ENCODE measurements at places on chromosomes 7 and 10. TPM values are rescaled to one million over a fixed set of nuclear protein-coding genes. Genes with fewer than 3 reads are reported as not detected.

The ECHDC3 gene
- total RNA-seq = 0.49 TPM

GRCh38 chr10:24851629-24852028 is 100.8 kb downstream of the PRTFDC1 start:
- DNase-seq = no peak

DNA sequence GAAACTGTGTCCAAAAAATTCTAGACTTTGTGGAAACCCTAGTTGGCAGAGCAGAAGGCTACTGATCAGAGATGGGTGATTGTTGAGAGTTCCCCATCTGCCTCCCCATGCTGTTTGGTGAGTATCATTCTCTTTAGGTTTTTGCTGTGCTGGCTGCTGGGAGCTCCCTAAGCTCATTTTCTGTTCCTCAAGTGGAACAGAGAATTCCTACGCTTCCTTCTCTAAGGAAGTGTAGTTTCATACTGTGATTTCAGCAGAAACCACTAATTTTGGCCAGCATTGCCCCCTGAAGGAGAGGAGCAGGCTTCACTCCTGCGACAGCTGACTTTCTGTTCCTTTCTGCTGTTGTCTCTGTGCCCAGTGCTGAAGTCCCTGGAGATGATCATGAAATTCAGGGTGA is 355.3 kb upstream of the NPVF start:
- no peak for DNase-seq

GRCh38 chr10:69837261-69837660 is 35.6 kb downstream of the COL13A1 start:
- DNase-seq = no peak

- DNase-seq = no peak
Observed at GRCh38 chr10:96360331-96360730, 1.5 kb upstream of the OPALIN start.

- no peak for DNase-seq
Observed at GRCh38 chr10:18501198-18501597, 150.2 kb downstream of the NSUN6 start.

GRCh38 chr7:24572016-24572392 is 1.2 kb upstream of the PALS2 start:
- no peak for DNase-seq

DNA sequence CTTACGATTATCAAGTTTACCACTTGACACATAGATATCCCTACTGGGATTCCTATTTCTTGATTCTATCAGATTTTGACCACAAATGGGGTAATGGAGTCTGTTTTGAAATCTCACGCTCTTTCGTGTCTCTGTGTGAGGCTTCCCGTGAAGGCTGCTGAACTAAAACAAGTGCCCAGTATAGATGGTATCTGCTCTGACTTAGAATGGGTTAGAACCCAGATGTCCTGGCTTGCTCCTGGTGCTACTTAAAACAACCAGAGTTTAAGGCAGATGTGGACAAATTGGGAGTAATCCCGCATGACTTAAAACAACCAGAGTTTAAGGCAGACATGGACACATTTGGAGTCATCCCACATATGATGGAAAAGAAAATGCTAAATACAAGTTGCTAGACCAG is 85.9 kb downstream of the FAM204A start:
- no peak for DNase-seq

The LAMB1 gene
- total RNA-seq = not detected

- no peak for DNase-seq
Observed at GRCh38 chr7:24949884-24950283, 30.1 kb downstream of the OSBPL3 start.

The DEPP1 gene
- not detected for total RNA-seq

The UTF1 gene
- not detected for total RNA-seq

The CALU gene
- total RNA-seq = 20.6 TPM

The PKD2L1 gene
- total RNA-seq = not detected

DNA sequence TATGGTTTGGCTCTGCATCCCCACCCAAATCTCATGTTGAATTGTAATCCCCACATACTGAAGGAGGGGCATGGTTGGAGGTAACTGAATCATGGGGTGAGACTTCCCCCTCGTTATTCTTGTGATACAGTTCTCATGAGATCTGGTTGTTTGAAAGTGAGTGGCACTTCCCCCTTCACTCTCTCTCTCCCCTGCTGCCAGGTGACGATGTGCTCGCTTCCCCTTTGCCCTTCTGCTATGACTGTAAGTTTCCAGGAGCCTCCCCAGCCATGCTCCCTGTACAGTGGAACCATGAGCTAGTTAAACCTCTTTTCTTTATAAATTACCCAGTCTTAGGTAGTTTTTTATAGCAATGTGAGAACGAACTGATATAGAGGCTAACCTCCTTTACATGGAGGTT is 16.6 kb downstream of the PLPP4 start:
- DNase-seq = no peak

DNA sequence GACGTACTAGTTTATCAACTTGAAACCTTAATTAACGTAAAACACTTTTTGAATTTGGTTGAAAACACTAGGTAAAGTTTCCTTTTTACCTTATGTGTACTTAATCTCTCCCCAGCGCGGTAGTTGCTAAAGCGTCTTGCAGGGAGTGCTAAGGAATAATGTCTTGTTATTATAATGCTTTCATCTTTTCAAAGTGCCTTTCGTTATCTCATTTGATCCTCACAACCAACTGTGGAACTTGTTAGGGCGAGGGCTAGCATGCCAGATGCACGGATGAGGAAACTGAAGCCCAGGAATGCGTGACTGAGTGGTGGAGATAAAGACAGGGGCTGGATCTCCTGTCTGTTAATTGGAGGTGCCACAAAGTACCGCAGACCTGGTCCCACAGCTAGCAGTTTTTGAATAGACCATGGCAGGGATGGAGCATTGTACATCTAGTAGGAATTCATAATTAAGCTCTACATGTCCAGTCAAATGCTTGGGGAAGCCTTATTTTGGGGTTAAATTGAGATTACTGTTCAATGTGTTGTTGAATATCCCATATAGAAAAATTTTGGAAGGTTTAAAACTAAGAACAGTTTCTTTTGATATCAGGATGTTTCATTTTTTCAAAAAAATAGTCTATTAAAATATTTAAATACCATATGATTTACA is 234.3 kb downstream of the SH2D4B start:
- DNase-seq = no peak

GRCh38 chr10:22713853-22714478 is 412 bp downstream of the PIP4K2A start:
- DNase-seq = peak; percentile 59

GRCh38 chr10:106980495-106981451 is 183.7 kb downstream of the SORCS1 start:
- DNase-seq = no peak

- DNase-seq = no peak
Observed at GRCh38 chr10:6019010-6019782, 41.9 kb upstream of the IL15RA start.

The OR13A1 gene
- total RNA-seq = not detected

- DNase-seq = no peak
Observed at GRCh38 chr7:16080131-16080530, 341.2 kb downstream of the CRPPA start.

The IDI2 gene
- total RNA-seq = not detected

DNA sequence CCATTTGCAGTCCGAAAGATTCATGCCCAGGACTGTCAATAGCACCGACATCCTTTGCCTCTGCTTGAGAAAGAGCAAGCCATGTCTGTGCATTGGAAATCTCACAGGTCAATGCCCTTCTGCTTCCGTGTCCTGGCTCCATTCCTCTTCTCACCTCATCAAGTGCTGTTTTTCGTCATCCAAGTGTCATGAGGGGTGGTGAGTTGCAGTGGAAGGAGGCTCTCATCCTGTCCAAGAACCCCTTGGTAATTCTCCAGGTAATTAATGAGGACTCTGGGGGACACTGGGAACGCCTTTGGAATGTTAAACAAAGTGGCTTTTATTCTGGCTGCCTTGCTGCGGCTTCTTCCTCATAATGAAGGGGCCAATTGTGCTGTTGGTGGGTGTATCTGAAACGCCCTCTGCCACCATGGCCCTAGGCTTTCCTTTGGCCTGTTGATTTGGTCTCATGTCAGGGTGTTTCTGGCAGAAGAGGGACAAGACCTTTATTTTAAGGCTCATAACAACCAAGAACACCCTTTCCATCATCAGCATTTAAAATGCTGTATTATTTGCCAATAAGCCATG is 57.7 kb downstream of the PPP1R3C start:
- no peak for DNase-seq

The CALML3 gene
- not detected for total RNA-seq

DNA sequence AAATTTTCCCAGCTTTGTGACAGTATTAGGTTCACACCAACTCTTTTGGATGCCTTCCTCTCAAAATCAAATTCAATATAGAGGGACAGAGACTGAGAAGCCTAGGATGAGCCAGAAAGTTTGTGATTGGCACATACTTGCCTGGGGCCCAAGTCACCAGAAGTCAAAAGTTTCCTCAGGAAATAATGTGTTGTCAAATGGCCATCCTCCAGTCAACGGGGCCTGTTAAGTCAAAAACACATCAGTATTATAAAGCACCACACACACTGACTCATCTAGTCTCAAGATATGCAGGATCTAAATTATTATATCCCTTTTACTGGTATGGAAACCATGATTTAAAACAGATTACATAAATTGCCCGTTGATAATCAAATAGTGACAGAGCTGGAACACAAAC is 158.1 kb downstream of the AHR start:
- no peak for DNase-seq

DNA sequence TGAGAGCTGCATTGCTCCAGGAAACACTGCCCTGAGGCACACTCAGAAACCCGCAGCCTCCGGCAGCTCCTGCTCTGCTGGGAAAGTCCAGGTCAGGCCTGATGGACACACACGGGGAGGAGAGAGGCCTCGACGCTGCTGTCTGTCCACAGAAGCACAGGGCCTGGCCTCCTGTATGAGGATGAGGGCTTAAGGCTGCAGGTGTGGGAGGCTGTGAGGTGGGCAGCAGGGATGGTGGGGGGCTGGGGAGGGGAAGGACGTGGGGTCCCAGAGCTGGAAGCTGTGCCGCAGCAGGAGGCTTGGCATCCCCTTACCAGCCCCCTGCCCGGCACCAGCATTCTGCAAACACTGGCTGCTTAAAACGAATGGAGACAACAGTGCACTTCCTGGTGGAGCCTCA is 186.2 kb downstream of the DNAJB6 start:
- DNase-seq = no peak

DNA sequence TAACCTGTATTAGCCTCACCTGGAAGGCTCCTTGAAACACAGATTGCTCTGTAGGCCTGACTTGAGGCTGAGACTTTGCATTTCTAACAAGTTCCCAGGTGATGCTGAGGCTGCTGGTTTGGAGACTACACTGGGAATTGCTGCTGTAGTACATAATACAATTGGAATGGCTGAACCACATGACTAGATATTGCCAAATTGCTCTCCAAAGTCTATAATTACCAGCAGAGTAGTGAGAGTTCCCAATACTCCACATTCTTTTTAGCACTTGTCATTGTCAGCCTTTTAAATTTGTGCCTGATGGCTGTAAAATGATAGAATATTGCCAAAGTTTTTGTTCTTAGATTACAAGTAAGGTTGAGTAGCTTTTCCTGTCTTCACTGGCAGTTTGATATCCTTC is 39.9 kb downstream of the PLEKHA8 start:
- DNase-seq = no peak

DNA sequence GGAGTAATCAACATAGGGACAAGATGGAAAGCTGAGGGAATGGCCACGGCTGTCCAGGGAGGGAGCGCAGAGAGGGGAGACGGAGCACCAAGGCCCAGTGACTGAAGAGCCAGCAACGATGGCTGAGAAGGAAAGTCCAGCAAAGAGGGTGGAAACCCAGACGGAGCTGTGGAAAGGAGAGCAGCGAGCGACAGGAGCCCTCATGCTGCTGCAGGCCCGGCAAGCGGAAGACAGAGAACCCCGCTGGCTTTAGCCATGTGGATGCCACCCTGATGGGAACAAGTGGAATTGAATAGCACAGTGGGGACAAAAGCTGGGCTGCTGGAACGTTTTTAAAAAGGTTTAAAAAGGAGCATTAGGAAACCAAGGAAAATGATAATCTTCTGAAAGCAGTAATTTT is 82.9 kb upstream of the DDC start:
- no peak for DNase-seq

The NUPR2 gene
- total RNA-seq = 1.2 TPM

- DNase-seq = no peak
Observed at GRCh38 chr10:88456730-88457129, 126.4 kb downstream of the RNLS start.

DNA sequence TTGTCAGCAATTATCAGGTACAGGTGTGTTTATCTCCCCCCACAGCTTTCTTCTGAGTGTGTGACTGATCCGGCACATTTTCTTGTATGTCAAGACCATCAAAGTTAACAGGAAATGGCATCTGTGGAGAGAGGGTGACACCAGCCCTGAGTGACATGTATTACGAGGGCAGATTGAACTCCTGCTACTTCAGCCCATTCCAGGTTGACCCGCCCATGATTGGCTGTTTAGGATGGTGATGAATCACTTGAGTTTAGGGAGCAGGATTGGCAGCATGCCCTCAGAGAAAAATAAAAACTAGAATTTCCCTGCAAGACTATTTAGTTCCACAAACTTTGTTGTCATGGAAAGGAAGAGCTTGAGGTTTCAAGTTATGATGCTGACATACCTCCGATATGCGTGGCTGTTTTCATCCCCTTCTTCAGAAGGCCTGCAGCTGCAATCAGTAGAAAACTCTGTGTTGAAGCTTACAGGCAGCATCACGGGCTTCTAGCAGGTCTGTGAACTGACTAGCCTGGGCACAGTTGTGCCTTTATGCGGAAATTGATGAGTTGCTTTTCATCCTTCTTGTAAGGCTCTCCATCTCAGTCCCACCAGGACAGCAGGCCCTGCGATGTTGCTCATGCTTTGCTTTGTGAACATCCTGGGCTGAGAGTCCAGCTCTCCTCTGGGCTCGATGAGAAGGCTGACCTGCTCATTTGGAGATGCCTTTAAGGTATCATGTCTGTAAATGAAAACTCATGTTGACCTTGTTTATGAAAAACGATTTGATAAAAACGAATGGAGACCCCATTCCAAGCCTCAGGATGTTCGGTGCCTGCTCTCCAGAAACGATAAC is 8.0 kb upstream of the CELF2 start:
- DNase-seq = peak; percentile 21

The DNAJC9 gene
- total RNA-seq = 31.6 TPM

- no peak for DNase-seq
Observed at GRCh38 chr7:70830060-70830395, 301.9 kb upstream of the GALNT17 start.

The ATG9B gene
- total RNA-seq = 29.3 TPM

The CCDC136 gene
- 20.4 TPM for total RNA-seq

The CHN2 gene
- 4.9 TPM for total RNA-seq

- DNase-seq = no peak
Observed at GRCh38 chr10:101965075-101965765, 90.8 kb downstream of the ARMH3 start.

The NACAD gene
- total RNA-seq = not detected

The GNG11 gene
- not detected for total RNA-seq

The TACR2 gene
- not detected for total RNA-seq

- DNase-seq = no peak
Observed at GRCh38 chr7:68187532-68187931, 1190.9 kb downstream of the TYW1 start.

- DNase-seq = no peak
Observed at GRCh38 chr10:77606751-77607150, 30.9 kb downstream of the KCNMA1 start.

GRCh38 chr10:30034433-30035137 is 24.8 kb downstream of the JCAD start:
- no peak for DNase-seq

Measured in CD4-positive, alpha-beta memory T cell (primary cell).